Uterus (tissue), 4 donors: ENCODE measurements at places on chromosomes 2 and 18. TPM values are rescaled to one million over a fixed set of nuclear protein-coding genes. Genes with fewer than 3 reads are reported as not detected.

INHBB gene
- 5.4 TPM for total RNA-seq

CCDC85A gene
- 13.8 TPM for total RNA-seq

- DNase-seq: no peak
Observed at GRCh38 chr18:22753130-22753831, 179.8 kb upstream of the RBBP8 start.

DNA sequence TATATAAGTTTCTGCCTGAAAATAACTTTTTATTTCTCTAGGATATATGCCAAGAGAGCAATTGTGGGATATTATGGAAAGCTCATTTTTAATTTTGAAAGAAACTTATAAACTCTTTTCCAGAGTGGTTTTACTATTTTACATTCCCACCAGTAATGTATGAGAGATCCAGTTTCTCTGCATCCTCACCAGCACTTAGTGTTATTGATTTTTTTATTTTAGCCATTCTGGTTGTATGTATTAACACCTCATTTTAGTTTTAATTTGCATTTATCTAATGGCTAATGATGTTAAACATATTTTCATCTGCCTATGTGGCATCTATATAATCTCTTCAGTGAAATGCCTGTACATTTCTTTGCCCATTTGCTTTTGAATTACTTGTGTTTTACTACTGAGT lies 597.7 kb upstream of the RAB6C start:
- DNase-seq: no peak

DNA sequence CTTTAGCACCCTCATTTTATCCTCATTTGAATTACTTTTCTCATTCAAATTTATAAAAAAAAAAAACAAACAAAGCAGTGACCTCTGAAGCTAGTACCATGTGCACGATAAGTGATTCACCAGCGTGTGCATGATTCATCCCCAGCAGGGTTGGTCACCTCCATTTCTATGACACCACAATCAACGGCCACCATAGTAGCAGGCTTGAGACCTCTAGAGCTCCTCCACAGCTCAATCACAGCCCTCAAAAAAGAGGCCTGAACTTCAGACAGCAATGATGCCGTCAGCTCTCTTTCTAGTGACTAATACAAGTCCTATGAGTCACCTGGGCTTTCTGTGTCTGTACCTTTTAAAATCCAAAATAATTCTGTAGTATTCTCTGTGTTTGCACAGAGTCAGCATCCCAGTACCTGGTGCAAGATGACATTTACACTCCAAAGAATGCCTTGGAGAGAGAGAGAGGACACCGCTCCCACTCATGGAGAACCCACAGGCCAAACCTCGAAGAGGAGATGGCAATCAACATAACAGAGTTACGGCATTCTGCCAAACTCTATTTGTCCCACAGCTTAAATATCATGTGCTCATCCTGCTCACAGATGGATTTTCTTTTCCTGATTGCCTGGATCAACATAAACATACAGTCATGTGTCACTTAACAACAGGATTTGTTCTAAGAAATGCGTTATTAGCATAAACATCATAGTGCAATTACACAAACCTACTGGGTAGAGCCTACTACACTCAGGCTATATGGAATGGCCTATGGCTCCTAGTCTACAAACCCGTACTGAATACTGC lies 58.7 kb downstream of the L3MBTL4 start:
- no peak for DNase-seq
